ENCODE measurements at places on chromosomes 5 and 9.

GRCh38 chr9:5536684-5537083 lies 26.4 kb downstream of the PDCD1LG2 start:
- DNase-seq = no peak

DNA sequence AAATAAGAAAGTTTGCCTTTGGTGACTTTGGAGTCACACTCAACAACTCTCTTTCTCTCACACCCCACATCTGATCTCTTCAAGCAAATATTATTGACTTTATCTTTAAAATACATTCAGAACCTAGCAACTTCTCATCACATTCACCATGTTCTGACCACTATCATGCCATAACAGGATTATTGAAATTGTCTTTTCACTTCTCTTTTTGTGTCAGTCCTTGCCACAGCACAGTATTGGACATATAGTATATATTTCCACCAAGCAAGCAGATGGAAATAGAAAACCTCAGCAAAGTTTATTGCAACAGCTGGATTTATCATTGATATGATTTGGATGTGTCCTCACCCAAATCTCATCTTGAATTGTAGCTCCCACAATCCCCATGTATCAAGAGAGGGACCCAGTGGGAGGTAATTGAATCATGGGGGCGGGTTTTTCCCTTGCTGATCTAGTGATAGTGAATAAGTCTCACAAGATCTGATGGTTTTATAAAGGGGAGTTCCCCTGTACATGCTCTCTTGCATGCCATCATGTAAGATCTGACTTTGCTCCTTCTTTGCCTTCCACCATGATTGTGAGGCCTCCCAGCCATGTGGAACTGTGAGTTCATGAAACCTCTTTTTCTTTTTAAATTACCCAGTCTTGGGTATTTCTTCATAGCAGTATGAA lies 26.9 kb upstream of the ITGA1 start:
- DNase-seq = no peak

DNA sequence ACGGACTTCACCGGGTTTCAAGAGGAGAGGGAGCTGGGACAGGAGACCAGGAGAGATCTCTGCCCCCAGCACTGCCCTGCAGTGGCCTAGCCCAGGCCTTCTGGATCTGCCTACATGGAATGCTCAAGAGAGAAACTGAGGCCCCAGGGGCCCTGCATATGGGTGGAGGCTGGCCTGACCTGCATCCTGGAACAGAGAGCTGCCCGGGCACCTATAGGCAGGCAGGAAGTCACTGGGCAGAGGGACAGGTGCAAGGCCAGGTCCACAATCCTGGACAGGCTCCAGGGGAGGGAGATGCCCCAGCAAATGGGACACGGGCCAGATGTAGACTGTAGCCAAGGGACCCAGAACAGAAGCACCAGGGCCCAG lies 98.5 kb upstream of the RUFY1 start:
- DNase-seq = no peak

DNA sequence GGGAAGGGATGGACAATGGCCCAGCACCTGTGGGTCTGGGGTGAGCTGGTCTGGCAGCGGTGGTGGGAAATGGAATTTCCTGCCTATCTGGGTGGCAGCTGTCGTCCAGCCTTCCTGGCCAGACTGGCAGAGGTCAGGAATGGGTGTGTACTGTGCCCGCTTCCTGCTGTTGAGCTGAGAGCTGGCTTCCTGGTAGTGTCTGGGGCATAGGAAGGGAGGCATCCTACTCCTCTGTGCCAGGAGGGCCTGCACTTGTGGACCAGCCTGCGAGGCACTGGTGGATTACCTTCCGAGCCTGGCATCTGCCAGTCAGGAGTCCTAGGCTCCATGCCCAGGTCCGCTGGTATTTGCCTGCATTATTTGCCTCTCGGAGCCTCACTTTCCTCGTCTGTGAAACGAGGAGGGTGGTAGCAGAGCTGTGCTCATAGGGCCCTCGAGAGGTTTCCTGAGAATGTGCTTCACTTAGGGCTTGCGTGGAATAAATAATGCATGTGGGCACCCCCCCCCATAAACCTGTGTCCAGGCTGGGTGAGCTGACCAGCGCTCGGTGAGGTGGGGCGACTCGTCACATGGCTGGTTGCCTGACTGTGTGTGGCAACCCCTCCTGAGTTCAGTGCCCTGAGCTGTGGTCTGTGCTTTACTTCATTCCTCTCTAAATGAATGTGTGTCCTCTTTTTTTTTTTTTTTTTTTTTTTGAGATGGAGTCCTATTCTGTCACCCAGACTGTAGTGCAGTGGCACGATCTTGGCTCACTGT lies 47.7 kb downstream of the HMCN2 start:
- no peak for DNase-seq

DNA sequence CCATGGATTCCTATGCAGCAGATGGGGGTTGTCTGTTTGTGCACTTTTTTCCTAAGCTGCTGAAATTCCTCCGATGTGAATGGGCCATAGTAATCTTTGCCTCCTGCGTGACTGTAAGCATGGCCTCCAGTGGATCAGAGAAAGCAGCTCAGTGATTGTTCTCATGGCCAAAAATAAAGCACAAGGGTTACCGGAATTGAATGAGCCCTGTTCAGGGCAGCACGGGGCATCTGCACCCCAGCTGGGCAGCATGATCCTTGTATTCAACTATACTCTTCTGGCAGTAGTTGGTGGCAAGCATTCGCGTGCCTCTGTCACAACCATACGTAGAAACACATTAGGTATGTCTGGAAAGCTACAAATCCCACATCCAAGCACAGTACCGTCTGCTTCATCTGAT lies 193.9 kb downstream of the RORB start:
- no peak for DNase-seq

GRCh38 chr5:172637110-172637580 lies 3.9 kb upstream of the NEURL1B start:
- no peak for DNase-seq

GRCh38 chr5:76964060-76964459 lies 11.2 kb downstream of the CRHBP start:
- DNase-seq = no peak

- DNase-seq = no peak
Measured at GRCh38 chr5:73747696-73748380, 121.8 kb downstream of the ARHGEF28 start.
